ENCODE measurements at places on chromosomes 5 and 9. TPM values are rescaled to one million over a fixed set of nuclear protein-coding genes. Genes with fewer than 3 reads are reported as not detected.

DNA sequence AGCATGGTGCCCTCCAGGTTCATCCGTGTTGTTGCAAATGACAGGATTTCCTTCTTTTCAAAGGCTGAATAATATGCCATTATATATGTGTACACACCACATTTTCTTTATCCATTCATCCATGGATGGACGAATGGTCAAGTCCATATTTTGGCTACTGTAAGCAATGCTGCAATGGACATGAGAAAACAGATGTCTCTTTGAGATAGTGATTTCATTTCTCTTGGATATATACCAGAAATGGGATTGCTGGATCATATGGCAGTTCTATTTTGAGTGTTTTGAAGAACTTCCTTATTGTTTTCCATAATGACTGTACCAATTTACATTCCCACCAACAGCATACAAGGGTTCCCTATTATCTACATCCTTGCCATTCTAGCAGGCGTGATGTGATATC is 67.9 kb downstream of the TEK start:
- H3K27ac ChIP-seq: no peak overlapping the region
- no peak overlapping the region for H3K4me3 ChIP-seq
- DNase-seq: no peak

GRCh38 chr5:140039561-140039960 is 3.5 kb downstream of the NRG2 start:
- H3K27me3 ChIP-seq: peaks cover 95% of the 10 kb centered on the region
- DNase-seq: no peak
- H3K4me1 ChIP-seq: peaks cover 40% of the 10 kb centered on the region

GRCh38 chr5:145743396-145744061 is 91.6 kb downstream of the PRELID2 start:
- no peak overlapping the region for H3K27ac ChIP-seq
- no peak overlapping the region for H3K4me3 ChIP-seq
- no peak for DNase-seq
- H3K4me1 ChIP-seq: no peaks in the 10 kb centered on the region
- no peaks in the 10 kb centered on the region for H3K27me3 ChIP-seq
- no peaks in the 10 kb centered on the region for H3K36me3 ChIP-seq

DNA sequence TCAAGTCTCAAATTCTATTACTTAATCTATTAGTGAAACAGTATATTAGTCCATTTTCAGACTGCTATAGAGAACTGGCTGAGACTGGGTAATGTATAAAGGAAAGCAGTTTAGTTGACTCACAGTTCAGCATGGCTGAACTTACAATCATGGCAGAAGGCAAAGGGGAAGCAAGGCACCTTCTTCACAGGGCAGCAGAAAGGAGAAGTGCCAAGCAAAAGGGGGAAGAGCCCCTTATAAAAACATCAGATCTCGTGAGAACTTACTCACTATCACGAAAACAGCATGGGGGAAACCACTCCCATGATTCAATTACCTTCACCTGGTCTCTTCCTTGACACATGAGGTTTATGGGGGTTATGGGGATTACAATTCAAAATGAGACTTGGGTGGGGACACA is 67.9 kb upstream of the CHSY3 start:
- H3K27me3 ChIP-seq: no peaks in the 10 kb centered on the region
- no peaks in the 10 kb centered on the region for H3K4me1 ChIP-seq
- no peak for DNase-seq
- H3K36me3 ChIP-seq: no peaks in the 10 kb centered on the region
- H3K27ac ChIP-seq: no peak overlapping the region

DNA sequence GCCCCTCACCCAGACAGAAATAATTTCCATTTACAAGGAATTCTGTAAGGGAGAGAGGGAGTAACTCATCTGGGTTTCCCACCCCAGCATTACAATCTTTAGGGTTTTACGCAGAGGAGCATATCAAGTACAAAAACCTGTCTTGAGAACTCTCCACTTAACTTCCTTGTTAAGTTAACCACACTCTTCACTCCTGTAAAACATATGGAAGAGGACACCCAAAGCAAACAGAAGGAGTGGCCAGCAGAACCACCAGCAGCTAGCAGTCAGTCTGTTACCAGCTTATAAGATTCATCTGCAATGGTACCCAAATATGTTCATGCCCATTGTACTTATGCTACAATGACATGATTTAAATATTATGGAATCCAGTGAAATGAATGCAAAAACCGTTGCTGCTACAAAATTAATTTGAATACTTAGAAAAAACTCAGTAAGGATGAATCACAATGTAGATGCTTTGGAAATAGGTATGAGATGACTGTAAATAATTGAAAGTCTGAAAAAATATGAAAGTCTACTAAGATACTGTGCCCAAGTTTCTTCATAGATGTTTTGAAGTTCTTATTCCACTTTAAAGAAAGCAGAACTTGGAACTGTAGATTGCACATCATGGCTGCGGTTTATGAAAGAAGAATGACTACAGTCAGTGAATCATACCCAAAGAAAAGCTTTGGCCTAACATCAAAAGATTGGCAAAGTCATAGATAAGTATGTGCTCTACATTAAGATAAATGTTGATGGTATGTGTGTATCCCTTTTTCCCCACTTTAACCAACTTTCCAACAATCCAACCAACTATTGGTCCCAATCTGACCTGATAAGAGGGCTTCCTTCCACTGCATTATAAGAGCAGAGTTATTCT is 233.6 kb downstream of the ACTL7B start:
- no peaks in the 10 kb centered on the region for H3K4me1 ChIP-seq
- no peaks in the 10 kb centered on the region for H3K27me3 ChIP-seq
- DNase-seq: no peak
- no peaks in the 10 kb centered on the region for H3K36me3 ChIP-seq
- no peak overlapping the region for H3K4me3 ChIP-seq

- peaks cover 5% of the 10 kb centered on the region for H3K4me1 ChIP-seq
- no peak for DNase-seq
- no peak overlapping the region for H3K27ac ChIP-seq
- no peaks in the 10 kb centered on the region for H3K36me3 ChIP-seq
- H3K4me3 ChIP-seq: no peak overlapping the region
Measured at GRCh38 chr9:101652601-101653175, 57.9 kb upstream of the PPP3R2 start.

GRCh38 chr9:35114840-35115628 is 628 bp downstream of the ATOSB start:
- peaks cover 23% of the 10 kb centered on the region for H3K4me1 ChIP-seq
- peak; percentile 58 for DNase-seq
- no peaks in the 10 kb centered on the region for H3K36me3 ChIP-seq
- peak overlapping the region; percentile 73 for H3K4me3 ChIP-seq

- H3K36me3 ChIP-seq: no peaks in the 10 kb centered on the region
- H3K4me3 ChIP-seq: no peak overlapping the region
- peaks cover 11% of the 10 kb centered on the region for H3K4me1 ChIP-seq
- no peaks in the 10 kb centered on the region for H3K27me3 ChIP-seq
- DNase-seq: no peak
Measured at GRCh38 chr9:125999504-125999881, 252.3 kb downstream of the PBX3 start.

GRCh38 chr9:85310573-85310972 is 431.2 kb downstream of the AGTPBP1 start:
- H3K27ac ChIP-seq: no peak overlapping the region
- no peaks in the 10 kb centered on the region for H3K4me1 ChIP-seq
- no peak overlapping the region for H3K4me3 ChIP-seq
- H3K27me3 ChIP-seq: no peaks in the 10 kb centered on the region
- H3K36me3 ChIP-seq: no peaks in the 10 kb centered on the region

DNA sequence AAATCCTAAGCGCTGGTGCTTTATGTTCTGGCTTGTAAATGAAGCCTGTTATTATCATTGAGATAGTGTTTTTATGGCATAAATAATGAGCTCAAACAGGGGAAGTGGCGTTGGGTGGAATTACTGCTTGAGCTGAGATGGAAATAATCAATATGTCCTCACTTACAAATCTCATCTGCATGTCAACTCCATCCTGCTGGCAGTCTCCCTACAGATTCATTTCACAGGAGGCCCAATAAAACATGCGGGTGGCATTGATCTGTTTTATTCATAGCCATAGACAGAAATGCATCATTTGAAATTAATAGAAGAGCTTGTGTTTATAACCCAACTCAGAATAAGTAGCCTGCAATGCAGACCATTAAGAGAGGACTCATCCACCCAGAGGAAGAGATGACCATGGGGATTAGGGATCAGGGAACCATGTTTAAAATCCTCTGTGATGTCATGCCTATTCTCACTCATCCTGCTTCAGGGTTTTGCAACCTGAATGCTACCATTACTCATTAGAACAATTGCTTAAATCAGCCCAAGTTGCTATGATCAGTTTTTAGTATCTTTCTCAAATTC is 680.4 kb downstream of the TLR4 start:
- no peaks in the 10 kb centered on the region for H3K4me1 ChIP-seq
- no peak overlapping the region for H3K27ac ChIP-seq
- no peak for DNase-seq
- H3K27me3 ChIP-seq: no peaks in the 10 kb centered on the region

GRCh38 chr9:128729302-128729701 is 5.4 kb upstream of the ZDHHC12 start:
- no peak for DNase-seq
- no peaks in the 10 kb centered on the region for H3K27me3 ChIP-seq
- H3K36me3 ChIP-seq: no peaks in the 10 kb centered on the region
- no peak overlapping the region for H3K4me3 ChIP-seq

The PCDHB3 gene
- total RNA-seq: 6.7 TPM

The RANBP17 gene
- total RNA-seq: 38.7 TPM

The FIBCD1 gene
- total RNA-seq: 1.8 TPM

The SLC25A2 gene
- 0.22 TPM for total RNA-seq

The PCDHA6 gene
- total RNA-seq: 2.8 TPM

The KCNIP1 gene
- total RNA-seq: 2.8 TPM

The OR1Q1 gene
- not detected for total RNA-seq
